ENCODE measurements at places on chromosomes 12 and 14.

DNA sequence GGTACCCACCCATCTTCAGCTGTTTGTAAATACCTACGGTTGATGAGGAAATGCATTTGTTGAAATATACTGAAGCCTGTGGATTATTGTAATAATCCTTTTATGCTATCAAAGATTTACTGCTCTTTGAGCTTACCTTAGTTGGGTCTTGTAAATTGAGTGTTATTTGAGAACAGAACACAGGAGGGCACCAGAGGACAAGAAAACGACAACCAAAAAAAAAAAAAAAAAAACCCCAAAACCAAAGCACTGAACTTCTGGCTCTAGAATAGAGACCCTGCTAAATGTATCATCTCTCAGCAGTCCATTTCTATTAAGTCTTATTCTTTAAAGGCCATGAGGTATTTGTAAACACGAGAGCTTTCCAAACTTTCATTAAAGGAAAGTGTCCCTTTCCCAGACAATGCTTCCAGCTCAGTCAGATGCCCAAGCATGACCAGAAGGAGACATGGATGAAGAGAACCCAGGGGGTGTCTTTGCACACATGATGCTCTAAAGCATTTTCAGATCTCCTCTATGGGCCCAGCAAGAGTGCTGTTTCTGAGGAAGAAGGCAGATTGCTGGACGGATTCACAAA is 763.9 kb downstream of the NRXN3 start:
- no peak for DNase-seq

- DNase-seq = no peak
Measured at GRCh38 chr12:13060581-13060980, 16.4 kb downstream of the FAM234B start.

- DNase-seq = no peak
Measured at GRCh38 chr12:52215587-52216031, 17.4 kb upstream of the KRT7 start.

DNA sequence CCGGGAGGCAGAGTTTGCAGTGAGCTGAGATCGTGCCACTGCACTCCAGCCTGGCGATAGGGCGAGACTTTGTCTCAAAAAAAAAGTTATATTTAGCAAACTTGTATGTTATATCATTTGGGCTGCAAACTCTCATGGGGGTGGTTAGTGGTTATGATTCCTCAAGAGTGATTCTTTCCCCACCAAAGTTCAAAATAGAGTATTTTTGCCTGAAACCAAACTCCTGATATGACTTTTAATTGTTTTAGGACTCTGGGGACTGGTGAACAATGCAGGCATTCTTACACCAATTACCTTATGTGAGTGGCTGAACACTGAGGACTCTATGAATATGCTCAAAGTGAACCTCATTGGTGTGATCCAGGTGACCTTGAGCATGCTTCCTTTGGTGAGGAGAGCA is 18.6 kb downstream of the HSD17B6 start:
- DNase-seq = no peak

- DNase-seq = no peak
Measured at GRCh38 chr12:131894981-131895639, 688 bp downstream of the ULK1 start.

DNA sequence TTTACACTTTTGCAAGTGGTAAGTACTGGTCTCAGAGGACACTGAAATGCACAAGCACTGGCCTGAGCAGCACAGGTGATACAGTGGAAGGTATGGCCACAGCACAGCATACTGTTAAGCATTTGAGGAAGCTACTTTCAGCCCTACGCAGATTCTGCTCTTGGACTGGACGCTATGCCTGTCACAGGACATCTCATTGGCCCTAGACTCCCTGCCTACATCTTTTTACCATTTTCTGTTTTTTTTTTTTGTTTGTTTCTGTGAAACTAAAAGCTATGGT is 144.2 kb upstream of the ABCD2 start:
- DNase-seq = no peak

GRCh38 chr12:71599210-71599609 is 64.4 kb downstream of the ZFC3H1 start:
- DNase-seq = no peak

DNA sequence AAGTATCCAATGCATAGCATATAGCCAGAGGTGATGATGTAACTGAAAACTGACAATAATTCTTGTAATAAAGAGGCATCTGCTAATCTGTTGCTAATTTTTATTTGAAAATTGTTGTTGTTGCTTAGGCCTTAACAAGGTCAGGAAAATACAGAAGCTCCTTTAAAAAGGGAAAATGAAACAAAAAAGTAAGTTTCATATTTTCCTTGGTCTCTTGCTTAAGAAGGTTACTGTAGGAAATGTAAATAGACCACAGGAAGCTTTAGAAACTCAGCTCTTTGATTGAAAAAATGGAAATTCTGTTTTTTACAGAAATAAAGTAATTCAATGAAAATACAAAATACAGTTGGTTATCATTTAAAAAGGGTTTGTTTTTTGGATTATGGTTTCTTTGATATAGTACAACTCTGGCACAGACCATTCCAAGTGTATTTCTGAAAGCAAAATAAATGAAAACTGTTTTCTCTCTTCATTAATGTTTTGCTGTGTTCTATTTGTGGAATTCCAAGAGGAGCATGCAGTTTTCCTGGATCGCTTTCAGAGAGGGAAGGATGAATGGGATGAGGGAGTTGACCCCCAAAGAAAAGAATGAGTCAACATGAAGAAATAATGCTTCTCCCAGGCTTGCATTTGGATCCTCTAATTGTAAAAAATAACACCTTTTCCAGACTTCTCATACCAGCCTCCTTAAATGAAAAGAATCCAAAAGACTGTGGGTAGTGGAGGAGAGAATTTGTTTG is 398.0 kb upstream of the FAR2 start:
- DNase-seq = no peak

GRCh38 chr12:13189264-13189663 is 7.3 kb upstream of the EMP1 start:
- DNase-seq = no peak

DNA sequence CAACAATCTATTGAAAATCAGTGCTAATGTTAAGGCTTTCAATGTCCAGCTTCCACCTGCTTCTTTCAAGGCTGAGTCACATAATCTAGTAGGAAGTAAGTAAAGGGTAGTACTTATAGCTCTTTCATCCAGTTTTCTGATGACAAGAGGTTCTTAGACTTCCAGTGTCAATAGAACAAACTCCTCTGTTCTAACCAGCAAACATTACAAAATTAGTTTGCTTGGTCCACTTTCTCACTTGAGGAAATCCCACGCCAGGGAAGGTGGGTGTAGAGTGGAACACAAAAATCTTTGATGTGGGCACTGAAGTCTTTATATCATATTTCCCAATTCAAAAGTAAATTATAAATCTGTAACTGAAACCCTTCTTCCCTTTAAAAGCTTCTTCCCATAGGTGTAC is 2.6 kb downstream of the NPC2 start:
- no peak for DNase-seq

DNA sequence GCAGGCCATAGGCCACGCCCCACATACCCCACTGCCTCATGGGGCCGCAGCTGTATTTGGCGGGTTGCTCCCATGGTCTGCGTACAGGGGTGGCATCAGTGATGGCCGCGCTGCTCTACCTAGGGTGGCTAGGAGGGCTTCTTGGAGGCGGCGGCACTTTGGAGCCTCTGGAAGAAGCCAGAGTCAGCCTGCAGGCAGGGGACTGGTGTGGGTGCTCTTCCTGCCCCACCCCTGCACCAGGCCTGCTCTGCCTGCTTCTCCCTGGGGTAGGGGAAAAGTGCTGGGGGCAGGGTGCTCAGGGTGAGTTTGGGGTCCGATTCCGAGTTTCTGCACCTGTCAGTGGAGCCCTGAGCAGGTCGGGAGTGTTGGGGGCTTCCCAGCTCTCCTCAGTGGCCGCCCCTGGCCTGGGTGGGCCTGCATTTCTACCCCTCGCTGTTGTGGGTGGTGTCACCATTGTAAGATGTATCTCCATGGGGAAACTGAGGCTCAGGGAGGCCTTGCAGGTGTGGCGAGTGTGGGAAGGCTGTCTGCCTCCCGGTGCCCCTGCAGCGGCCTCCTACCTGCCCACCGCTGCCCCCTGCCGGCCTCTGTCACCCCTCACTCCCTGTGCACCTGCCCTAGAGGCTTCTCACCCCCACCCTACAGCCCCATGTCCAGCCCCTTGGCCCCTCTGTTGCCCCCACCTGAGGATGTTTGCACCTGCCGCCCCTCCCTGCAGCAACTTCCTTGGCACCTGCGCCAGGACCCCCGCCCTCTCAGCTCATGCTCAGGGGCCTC is 5.5 kb downstream of the CEP170B start:
- DNase-seq = peak; percentile 28

- no peak for DNase-seq
Measured at GRCh38 chr12:132399092-132400010, 70.0 kb upstream of the GALNT9 start.

DNA sequence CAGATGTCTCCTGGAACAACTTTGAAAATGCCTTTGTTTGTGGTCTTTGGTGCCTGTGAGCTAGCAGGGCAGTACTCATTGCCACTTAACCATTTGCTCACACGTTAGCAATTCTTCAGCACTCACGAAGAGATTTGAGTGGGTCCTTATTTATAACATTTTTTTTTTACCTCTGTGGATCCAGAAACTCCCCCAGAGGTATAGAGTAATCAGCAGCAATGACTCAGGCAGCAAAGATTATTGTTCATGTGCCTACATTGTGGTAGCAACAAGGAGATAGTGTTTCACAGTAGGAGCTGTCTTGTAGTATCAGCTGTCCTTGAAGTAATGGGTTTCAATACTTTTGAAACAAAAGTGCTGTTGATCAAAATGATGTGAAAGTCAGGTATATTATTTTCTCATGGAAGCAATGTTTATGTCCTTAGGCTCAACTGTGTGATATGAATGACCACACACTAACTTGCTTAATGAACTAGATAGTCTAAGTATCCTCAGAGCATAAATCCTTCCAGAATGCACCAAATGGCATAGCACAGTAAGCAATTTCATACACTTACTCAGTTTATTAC is 304.1 kb downstream of the EGLN3 start:
- no peak for DNase-seq

DNA sequence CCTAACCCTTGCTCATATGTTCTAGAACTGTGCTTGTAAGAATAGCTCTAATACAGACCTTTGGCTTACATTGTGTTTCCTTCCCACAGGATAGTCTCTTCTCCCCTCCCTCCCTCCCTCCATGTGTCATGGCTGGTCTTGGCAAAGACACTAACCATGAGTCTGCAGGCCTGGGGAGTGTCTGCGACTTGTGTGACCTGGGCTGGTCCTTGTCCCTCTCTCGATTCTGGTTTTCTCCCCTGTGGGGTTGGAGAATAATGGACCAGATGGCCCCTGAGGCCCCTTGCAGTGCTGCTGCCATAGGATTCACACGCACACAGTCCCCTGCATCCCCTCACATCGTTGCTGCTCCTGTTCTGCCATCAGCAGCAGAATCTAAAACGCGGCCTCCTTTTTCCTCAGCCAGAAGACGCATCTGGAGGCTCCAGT is 30.3 kb downstream of the DEGS2 start:
- DNase-seq = no peak

- no peak for DNase-seq
Measured at GRCh38 chr12:109999983-110000505, 814 bp downstream of the ANKRD13A start.

- no peak for DNase-seq
Measured at GRCh38 chr14:100246809-100247428, 8.0 kb downstream of the YY1 start.

GRCh38 chr12:104591257-104591885 is 134.6 kb downstream of the CHST11 start:
- no peak for DNase-seq

DNA sequence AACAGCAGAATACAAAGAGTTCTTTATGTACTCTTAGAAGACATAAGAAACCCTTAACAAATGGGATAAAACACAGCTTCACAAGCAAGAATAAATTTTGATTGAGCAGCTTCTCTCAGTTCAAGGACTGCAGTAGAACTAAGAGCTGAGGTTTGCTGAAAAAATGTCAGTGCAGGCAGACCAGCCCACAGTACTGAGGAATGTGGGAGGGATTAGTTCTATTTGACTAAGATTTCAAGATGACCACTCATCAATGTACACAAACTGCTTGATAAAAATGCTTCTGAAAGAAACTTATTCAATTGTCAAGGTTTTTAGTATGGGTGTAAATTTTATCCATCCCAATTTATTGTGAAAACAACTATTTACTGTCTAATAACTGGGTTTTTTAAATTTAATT is 138.4 kb downstream of the SEC23A start:
- no peak for DNase-seq

DNA sequence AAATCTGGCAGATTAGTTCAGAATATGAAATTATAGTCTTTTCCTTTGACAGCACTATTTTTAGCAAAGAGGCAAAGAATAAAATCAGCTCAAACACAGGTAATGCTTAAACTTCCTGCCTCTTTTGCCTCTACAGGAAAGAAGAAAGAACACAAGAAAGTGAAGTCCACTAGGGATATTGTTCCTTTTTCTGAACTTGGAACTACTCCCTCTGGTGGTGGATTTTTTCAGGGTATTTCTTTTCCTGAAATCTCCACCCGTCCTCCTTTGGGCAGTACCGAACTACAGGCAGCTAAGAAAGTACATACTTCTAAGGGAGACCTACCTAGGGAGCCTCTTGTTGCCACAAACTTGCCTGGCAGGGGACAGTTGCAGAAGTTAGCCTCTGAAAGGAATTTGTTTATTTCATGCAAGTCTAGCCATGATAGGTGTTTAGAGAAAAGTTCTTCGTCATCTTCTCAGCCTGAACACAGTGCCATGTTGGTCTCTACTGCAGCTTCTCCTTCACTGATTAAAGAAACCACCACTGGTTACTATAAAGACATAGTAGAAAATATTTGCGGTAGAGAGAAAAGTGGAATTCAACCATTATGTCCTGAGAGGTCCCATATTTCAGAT is 17.4 kb downstream of the TMPO start:
- no peak for DNase-seq

GRCh38 chr14:50669441-50669986 is 1.4 kb upstream of the SAV1 start:
- DNase-seq = no peak

- DNase-seq = no peak
Measured at GRCh38 chr14:68297876-68298468, 478.4 kb downstream of the RAD51B start.

GRCh38 chr14:99468836-99469592 is 11.6 kb downstream of the SETD3 start:
- DNase-seq = no peak

DNA sequence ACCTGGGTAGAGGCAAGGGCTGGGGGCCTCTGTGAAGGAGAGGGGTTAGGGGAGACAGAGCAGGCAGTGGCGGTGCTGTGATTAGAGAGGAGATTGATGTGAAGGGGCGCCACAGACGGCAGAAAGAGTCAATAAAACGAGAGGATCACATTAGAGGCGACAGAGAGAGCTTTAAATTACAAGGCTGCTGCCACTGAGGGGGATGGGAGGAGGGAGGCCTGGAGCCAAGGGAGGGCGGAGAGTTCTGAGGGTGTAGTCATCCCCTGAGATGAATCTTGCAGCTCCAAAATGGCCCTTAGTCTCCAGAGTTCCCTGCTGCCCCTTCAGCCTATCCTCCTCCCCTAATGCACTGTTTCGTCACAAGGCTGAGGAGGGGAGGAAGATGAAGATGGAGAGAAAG is 12.8 kb downstream of the ZFHX2 start:
- DNase-seq = no peak

GRCh38 chr14:86221000-86221399 is 691.1 kb downstream of the FLRT2 start:
- no peak for DNase-seq
